ENCODE measurements at places on chromosomes 16 and 17.

- peak; percentile 80 for DNase-seq
Measured at GRCh38 chr17:68101075-68101986, 65.8 kb downstream of the KPNA2 start.

GRCh38 chr16:60675022-60675421, 1361.2 kb downstream of the CDH8 start:
- no peak for DNase-seq

- DNase-seq, result no peak
Measured at GRCh38 chr17:70288540-70289290, 119.4 kb downstream of the KCNJ2 start.

DNA sequence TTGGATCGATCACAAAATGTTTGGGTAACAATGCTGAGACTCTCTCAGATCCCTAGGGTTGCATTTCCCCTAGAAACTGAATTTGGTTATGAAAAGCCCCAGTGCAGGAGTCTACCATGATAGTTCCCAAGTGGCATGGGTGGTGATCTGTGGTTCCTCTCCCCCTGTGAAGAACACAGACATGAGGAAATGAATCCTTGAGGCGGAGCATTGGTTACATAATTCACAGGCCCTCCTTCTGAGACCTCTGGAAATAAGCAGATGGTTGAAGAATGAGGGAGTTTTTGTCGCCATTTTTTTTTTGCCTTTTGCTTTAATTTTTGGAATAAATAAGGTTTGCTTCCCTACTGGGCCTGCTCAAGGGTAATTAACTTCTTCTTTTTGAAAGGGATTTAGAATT, 597.0 kb upstream of the RBFOX1 start:
- no peak for DNase-seq

GRCh38 chr16:86575754-86576557, 2.4 kb upstream of the FOXL1 start:
- peak; percentile 93 for DNase-seq

Data from LHCN-M2 (cell line).